ENCODE measurements at places on chromosomes 12 and 14.
A peak's percentile ranks its signal among the peaks of the same experiment; 100 is the strongest.

GRCh38 chr14:36019126-36019525 lies 157.4 kb downstream of the PTCSC3 start:
- no peak for DNase-seq

DNA sequence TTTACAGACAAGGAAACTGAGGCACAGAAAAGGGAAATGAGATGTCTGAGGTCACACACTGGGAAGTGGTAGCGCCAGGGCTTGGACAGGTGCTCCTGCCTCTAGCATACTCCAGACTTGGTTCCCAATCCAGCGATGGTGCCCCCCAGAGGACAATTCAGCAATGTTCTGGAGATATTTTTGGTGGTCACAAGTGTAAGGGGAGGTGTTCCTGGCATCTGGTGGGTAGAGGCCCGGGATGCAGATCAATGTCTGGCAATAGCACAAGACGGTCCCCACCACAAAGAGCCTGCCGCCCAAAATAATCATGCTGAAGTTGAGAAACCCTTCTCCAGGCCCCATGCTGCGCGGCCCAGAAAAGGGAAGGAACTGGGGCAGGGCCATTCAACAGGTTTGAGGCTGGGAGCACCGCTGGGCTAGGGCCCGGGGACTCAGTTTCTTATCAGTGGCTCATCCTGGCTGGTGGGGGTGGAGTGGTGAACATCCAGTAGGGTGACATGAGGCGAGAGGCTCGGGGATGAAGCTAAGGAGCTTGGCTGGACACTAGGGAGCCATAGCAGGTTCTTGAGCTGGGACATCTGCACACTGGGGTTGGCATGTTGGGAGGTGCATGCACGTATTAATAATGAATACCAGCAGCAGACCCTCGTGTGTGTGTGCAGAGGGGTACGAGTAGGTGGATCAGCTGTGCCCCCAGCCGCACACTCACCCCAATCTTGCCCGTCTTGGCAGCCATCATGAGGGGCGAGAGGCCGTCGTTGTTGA lies 35.1 kb downstream of the TRPV4 start:
- DNase-seq = no peak

DNA sequence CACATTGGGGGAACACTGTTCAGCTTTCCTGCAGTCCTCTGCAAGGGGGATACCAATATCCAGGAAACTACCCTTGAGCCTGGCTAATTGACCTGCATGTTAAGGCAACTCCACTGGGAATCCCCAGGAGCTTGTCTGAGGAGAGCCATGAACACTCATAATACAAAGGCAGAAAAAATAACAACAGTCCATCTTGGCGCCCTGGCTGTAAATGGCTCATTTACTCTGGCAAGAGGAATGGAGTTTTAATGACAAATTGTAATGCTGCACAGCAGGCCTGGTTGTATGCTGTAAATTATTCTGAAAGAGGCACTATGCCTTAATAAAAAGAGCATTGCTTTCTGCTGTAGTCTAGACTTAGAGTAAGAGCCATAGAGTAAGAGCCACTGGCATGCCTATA lies 58.3 kb downstream of the SLC8A3 start:
- DNase-seq = no peak

DNA sequence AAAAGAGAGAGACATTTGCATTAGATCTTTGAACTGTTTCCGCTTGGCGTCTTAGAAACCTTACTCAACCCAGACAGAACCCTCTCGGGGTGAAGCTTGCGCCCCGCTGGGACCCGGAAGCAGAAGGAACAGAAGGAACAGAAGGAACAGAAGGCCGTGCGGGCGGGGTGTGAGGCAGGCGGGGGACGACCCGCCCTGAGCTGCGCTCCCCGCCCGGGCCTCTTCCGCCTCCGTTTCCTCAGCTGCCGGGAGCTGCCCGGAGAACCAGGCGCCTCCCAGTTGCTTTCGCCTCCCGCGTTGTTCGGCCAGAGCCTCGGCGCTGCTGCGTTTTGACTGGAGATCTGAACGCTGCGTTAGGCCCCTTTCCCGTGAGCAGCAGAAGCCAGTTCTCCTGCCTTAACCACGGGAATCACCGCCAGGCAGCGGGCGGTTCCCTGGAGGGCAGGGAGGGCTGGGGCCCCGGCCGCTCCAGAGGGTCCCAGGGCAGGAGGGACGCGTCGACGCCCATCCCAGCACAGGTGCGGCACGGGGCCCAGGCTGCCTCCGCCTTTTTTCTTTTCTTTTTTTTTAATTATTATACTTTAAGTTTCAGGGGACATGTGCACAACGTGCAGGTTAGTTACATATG lies 19.3 kb upstream of the MMP17 start:
- peak; percentile 67 for DNase-seq

GRCh38 chr12:80857311-80857710 lies 80.4 kb downstream of the LIN7A start:
- no peak for DNase-seq

GRCh38 chr14:99568567-99569560 lies 35.1 kb downstream of the CCDC85C start:
- DNase-seq = no peak

GRCh38 chr12:44462729-44463128 lies 413.4 kb downstream of the NELL2 start:
- DNase-seq = no peak

- no peak for DNase-seq
Observed at GRCh38 chr14:60116181-60116580, 24.5 kb downstream of the PCNX4 start.

DNA sequence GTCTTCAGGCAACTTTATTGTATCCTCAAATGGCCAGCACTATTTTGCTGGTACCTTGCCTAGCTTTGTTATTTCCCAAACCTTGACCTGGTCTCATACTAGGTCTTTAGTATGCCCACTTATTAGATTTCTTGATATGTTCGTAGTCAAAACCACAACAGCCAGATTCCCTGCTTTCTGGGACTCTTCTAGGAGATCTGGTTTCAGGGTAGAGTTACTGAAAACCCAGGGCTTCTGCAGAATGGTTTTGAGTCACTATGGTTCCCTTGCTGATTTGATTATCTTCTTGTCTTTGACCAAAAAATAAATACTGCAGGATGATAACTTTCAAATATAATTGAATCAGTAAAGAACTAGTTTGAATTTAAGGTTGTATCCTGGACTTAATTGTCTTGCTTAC lies 211.2 kb downstream of the FUT8 start:
- no peak for DNase-seq

GRCh38 chr14:82757776-82758175 lies 1224.1 kb upstream of the SEL1L start:
- no peak for DNase-seq
